ENCODE measurements at places on chromosomes 3 and 15. TPM values are rescaled to one million over a fixed set of nuclear protein-coding genes. Genes with fewer than 3 reads are reported as not detected.
A peak's percentile ranks its signal among the peaks of the same experiment; 100 is the strongest.

- no peak for DNase-seq
These were observed 186.6 kb upstream of the ROPN1 start for GRCh38 chr3:124178531-124178930.

GRCh38 chr3:124282751-124283651 lies 291.1 kb upstream of the ROPN1 start:
- DNase-seq: peak; percentile 63

DNA sequence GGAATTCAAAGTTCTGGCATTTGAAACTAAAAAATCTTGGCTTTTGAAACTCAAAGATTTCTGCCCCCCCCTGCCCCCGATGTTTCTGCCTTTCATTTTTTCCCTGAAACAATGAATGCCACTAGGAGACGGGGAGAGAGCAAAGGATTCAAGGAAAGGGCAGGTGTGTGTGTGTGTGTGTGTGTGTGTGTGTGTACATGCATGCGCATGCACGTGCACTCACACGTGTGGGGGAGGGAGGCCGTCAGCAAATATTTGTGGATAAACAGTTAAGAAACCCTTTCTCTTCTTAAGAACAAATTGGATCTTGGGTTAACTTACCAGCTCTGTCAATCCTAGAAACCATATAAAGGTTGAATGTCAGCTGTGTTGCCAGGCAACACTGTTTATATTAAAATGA lies 29.2 kb upstream of the CCDC174 start:
- no peak for DNase-seq

GRCh38 chr3:127363171-127363570 lies 75.3 kb upstream of the PRR20G start:
- no peak for DNase-seq

DNA sequence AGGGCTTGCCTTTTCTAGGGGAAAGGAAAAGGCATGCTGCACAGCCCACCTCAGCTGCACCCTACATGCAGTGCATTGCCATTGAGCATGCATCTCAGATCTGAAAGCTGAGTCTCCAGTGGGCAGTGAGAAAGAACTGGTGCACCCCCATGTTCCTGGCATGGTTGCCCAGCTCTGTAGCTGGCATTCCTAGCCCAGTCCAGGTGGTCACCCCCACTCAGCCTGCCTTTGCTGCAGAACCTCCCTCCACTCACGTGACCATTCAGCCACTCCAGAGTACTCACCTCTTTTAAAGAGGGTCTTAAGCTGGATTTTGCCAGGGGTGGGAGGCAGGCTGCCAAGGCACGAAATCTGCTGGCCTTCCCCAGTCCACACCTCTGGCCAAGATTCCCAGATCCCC lies 208.6 kb upstream of the TOPAZ1 start:
- no peak for DNase-seq

CCDC39 gene
- not detected for total RNA-seq

ZIC1 gene
- total RNA-seq: not detected

DCLK3 gene
- not detected for total RNA-seq

DNA sequence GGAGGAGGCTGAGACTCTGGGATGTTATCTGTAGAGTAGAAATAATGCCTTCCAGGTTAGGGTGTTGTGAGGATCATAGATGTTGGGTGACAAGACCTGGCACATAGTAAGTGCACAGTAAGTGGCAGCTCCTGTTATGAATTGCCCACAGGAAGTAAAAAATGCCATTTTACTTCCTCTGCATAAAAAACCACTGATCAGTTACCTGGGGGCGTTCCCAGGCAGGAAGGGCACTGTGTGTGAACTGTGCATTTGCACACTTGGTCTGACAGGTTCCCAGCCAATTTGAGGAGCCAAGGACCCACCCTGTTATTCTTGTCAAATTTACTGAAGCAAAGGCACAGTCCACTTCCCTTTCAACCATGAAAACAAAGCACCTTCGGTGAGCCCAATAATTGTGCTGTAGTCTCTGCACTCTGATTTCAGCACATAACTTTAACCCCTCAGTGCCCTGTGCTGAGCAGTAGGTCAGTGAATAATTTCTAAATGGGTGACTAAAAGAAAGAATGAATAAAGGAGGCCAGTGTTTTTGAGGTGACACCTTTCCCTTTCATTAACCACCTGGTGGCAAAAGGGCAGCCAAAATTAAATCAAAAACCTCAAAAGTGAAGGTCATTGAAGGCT lies 85.8 kb upstream of the ARHGEF3 start:
- DNase-seq: no peak

GRCh38 chr3:59374818-59375211 lies 325.0 kb upstream of the CFAP20DC start:
- DNase-seq: no peak

DNA sequence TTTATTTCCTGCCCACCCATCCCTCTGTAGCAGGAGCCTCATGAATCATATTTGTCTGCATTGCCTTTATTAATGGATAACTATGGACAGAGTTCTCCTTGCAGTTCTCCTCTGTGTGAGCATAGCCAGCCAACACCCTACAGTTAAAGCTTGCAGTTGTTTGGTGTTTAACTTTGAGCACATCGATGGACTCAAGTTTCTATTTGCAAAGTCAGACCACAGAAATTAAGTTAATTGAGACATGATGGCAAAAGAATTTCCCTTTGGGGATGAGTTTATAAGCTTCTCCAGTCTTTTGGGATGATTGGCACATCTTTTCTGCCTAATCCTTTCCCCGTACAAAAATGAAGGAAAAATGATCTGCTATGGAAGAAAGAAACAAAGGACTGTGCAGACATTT lies 398.9 kb upstream of the THBS1 start:
- no peak for DNase-seq

HEMK1 gene
- total RNA-seq: 5.4 TPM

GRCh38 chr15:41575282-41575681 lies 16.3 kb downstream of the TYRO3 start:
- DNase-seq: no peak

- DNase-seq: no peak
These were observed 57.7 kb upstream of the THSD4 start for GRCh38 chr15:71057581-71057980.

GRCh38 chr3:196144383-196145105 lies 62.7 kb upstream of the TFRC start:
- DNase-seq: no peak

PPP1R14D gene
- total RNA-seq: not detected

NPHP3 gene
- 99.7 TPM for total RNA-seq

GRCh38 chr3:2765002-2765579 lies 345.1 kb downstream of the IL5RA start:
- no peak for DNase-seq

DNA sequence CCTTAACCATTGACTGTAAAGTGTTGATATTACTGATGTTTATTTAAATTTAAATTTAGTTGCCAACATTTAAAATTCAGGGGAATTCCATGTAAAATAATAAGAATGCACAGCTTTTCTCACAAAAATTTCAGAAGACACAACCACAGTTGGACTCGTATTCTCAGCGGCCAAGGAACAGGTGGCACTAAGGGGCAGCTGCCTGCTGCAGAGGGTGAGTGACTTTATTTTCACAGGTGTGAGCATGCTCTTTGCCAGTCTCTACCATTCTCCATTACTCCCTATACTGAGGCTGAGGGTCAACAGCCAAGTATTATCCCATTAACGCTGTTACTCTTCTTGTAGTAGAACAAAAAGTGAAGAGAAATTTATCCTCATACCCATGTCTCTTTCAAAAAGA lies 92.1 kb upstream of the GADL1 start:
- DNase-seq: no peak

- no peak for DNase-seq
These were observed 119.9 kb upstream of the MELTF start for GRCh38 chr3:197149528-197149927.

DNA sequence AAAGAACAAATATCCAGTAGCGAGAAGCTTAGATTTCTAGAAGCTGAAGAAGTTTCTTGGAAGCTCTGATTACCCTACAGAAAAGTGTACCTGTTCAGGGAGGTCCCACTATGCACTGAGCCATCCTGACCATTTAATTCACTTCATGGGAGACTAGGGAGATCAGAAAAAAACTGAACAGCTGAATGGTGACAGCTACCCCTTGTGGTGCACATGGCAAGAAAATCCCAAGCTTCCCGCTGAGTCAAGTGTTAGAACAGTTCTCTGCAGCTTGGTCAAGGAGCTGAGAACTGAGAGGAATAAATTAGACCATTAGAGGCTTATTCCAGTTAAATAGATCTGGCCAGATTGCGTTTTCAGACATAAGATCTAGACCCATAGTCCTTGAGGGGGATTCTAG lies 197.2 kb upstream of the VEPH1 start:
- DNase-seq: no peak

CMTM8 gene
- not detected for total RNA-seq

DNA sequence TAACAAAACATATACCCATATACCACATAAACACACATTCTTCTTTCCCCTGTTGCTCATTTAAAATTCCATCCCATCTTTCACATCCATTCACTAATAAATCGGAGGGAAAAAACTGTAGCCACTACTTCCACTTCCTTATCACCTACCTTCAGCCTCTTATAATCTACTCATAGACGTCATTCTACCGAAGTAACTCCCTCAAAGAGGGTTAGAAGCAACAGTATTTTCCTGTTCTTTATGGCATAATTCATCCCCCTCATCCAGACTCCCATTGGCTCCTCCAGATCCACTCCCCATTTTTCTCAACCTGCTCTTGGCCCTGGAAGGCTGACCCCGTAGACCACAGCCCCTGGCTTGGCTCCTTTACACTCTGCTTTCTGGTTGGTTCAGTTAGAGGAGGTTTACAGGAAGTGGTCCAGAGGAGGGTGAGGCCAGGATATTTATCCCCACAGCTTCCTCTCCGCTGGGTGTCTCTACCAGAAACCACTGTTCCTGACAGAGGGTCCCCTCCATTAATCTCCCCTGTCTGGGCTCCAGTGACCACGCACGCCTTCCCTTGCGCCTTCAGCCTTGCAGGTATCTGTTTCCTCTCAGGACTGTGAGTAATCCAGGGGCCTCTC lies 46.3 kb downstream of the FMN1 start:
- no peak for DNase-seq

LYZL4 gene
- not detected for total RNA-seq

DNA sequence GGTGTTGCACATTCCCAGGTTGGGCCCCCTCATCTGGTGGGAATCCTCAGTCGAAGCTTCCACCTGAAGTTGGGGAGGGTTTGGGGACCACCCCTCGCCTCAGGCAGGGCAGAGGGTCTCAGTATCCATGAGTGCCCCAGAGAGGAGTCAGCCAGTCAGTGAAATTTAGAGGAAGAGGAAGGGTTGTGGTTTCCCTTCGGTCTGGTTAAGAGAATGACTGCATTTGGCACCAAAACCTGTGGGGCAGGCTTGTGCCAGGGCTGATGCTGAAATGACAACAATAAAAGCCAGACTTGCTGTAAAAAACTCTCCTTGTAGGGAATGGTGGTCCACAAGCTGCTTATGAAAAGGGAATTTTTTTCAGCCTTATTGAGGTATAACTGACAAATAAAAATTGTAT lies 22.6 kb downstream of the LMCD1 start:
- no peak for DNase-seq

- DNase-seq: no peak
These were observed 11.0 kb upstream of the FAM219B start for GRCh38 chr15:74917676-74918075.

TRIM42 gene
- not detected for total RNA-seq

FRMD5 gene
- total RNA-seq: not detected

GRCh38 chr3:15267502-15267901 lies 61.5 kb downstream of the CAPN7 start:
- DNase-seq: no peak

ACY1 gene
- total RNA-seq: 6.1 TPM

GRCh38 chr3:31219131-31219843 lies 313.4 kb upstream of the STT3B start:
- DNase-seq: no peak

GRCh38 chr3:74643636-74644035 lies 29.2 kb upstream of the CNTN3 start:
- DNase-seq: no peak

CFAP91 gene
- total RNA-seq: not detected

LRRC49 gene
- 8.9 TPM for total RNA-seq

DNA sequence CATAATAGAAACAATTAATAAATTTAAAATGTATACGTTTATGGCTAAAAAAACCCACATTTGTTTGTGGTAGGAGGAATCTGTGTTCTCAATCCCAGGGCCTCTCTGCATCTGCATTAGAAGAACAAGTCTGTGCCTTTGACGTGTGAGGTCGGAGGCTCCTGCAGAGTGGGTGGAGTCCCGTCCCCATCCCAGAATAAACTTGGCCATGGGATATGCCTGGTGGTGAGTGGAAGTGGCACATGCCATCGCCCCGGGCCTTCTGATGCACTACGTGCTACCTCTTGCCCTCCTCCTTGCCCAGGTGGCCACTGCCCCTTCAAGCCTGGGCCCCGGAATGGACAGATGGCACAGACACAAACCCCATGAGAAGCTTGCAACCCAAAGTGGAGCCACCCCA lies 131.1 kb upstream of the NSMCE3 start:
- DNase-seq: no peak

CASR gene
- not detected for total RNA-seq

- DNase-seq: no peak
These were observed 112.1 kb downstream of the CMSS1 start for GRCh38 chr3:99929745-99930139.

SH2D7 gene
- not detected for total RNA-seq

- no peak for DNase-seq
These were observed 273.2 kb downstream of the MECOM start for GRCh38 chr3:169390271-169390670.

TLR9 gene
- not detected for total RNA-seq

DNA sequence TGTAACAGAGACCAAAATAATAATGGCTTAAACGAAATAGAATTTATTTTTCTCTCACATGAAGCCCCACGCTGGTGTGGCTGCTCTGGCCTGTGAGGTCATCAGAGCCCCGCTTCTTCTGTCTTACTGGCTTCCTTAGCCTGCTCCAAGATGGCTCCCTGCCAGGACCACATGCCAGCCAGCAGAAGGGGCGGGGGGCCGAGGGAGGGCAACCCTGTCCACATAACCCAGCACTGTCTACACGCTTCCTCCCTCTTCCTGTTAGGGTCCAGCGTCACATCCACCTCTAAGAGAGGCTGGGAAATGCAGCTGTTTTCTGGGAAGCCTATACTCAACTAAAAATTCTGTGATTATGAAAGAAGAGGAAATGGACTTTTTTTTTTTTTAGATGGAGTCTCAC lies 107.9 kb upstream of the DLG1 start:
- DNase-seq: peak; percentile 6

- no peak for DNase-seq
These were observed 35.1 kb upstream of the SPTBN5 start for GRCh38 chr15:41928637-41929620.

DNA sequence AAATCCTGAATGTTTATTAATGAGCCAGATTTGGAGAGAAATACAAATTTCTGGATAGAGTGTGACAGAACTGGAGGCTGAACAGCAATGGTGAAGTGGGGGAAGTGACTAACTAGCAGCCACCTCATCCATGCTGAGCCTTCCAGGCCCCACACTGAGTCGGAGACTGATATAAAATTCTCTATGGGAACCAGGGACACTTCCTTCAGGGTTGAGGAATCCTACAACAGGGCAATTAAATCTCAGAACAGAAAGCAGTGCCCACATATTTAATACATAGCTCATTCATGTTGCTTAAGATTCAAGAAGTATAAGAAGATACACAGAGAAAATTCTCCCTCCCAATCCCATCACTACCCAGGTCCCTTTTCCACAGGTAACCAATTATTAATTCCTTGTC lies 49.3 kb downstream of the HACD2 start:
- no peak for DNase-seq
